ENCODE measurements at places on chromosomes 12 and 14.
A peak's percentile ranks its signal among the peaks of the same experiment; 100 is the strongest.

DNA sequence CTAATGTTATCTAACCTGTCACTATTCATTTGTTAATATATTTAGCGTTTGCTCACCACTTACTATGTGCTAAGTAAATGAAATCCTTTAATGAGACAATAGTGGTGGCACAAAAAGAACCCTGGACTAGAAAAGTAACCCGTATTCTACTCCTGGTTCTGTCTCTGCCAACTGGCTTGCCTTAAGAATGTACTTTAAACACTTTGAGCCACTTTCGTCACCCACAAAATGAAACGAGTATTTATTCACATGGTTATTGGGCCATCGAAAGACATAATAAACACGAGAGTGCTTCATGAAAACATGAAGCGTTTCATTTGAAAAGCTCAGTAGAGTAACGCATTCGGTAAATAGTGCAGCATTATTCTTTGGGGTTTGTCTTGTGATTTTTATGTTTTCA is 254.7 kb downstream of the EGLN3 start:
- no peak for DNase-seq

DNA sequence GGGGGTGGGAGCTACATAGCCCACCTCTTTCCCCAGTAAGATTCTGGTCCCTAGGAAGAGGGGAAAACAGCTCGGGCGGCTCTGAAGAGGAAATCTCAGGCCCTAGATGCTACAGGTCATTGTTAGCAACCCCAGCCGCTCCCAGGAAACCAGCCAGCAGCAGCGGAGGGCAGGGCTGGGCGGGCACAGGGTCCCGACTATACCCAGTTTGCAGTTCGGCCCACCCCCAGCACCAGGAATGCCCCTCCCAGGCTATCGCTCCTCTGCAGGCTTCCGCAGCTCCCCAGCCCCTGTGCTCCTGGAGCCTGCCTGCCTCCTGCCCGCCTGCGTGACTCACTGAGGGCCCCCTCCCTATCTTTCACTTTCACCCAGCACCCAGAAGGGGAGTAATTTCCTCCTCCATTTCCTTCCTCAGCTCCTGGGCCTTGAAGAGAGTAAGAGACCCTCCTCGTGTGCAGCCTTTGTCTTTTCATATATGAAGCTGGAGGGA is 27.2 kb upstream of the PNMA1 start:
- DNase-seq = no peak

DNA sequence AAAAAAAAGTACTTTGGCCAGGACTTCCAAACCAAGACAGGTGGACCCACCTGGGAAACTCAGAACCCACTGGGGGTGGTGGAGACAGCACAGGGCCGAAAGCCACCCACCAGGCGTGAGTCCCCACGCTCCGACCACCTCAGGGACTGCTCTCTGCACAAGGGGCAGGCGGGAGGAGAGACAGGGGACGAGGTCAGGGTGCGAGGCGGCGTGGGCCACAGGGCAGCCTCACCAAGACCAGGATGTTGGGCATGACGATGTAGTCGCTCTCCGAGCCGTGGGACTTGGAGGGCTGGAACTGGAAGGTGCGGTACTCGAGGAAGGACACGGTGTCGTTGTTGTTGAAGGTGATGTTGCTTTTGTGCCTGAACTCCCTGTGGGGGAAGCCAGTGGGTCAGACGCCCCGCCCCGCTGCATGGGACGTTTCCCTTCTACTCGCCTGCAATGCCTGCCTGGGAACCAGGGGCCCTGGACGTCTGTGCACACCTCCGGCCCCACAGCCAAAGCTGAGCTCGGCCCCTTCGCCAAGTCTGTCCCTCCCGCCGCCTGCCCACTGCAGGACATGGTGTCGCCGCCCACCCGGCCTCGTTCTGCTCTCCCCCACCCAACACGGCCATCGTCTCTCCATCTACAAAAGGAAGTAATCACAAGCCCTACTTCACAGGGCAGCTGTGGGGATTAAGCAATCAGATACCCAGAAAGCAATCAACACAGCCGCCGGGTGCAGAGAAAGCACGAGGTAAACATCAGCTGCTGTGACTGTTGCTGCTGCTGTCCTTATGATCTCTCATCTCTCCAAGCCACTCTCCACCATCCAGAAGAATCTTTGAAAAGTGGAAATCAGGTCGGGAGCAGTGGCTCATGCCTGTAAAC is 48.7 kb downstream of the SCARB1 start:
- DNase-seq = peak; percentile 27

DNA sequence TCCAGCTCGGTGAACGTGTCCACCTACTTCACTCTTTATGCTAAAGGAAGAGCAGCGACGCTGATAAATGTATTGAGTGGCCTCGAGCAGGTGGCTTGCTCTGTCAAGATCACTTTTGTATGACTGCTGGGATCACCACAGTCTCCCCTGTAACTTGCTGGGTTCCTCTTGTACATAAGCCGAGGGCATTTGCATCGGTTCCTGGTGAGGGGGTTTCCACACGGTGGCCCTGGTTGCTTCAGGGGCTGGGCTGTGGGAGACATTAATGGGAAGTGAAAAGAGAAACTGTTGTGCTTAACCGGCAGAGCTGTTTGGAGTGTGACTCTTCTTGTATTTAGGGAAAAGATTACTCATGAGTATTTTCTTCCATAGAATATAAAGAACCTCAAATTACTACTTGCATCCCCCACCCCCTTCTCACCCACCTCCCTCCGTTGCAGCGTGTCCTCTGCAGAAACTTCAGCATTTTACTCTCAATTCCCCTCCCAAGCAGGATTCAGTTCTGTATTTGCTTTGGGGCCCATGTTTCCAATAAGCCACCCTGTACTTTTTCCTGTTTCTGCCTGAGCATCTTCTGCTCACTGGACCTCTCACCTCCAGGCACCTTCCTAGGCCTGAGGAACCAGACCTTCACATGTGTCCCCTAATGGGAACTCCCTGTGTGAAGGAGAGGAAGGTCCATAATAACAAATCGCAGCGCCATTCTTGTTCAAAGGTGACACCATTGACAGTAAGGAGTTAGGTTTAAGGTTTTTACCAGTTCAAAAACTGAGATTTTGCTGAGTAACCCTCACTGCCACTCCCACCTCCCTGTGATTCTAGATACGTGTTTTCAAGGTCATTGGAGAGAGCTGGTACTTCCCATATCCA is 187.0 kb downstream of the ETV6 start:
- DNase-seq = peak; percentile 39

- DNase-seq = no peak
These were observed at the start of gene HOXC4 for GRCh38 chr12:54053751-54054741. Gene HOXC4, plus strand, starts transcription at chr12:54053835. Its CDS starts 88 bp downstream, at chr12:54053923.

- no peak for DNase-seq
These were observed 39.5 kb upstream of the USP44 start for GRCh38 chr12:95590775-95591174.

DNA sequence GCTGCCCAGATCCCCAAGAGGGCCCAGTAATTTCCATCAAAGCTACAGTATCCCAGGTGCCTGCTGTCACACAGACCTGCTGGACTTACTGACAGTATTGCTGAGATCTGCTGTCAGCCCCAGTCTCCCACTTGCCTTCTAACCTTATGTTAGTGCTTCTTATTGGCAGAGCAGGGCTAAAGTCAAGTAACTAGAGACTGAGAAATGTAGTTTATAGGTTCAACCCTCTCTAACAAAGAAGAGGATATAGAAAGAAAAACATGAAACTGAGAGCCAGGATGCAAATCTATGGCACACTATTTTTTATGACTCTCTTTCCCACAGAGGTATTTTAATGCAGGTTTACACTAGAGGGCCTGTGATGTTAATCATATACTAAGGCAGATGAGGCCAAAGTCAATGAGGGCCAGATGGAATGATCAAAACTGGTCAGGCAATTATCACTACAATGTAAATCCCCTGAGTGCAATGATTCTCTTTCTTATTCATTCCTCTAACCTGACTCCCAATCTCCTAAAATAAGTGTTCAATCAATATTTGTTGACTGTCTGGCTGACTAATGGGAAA is 781.9 kb downstream of the VRK1 start:
- no peak for DNase-seq

DNA sequence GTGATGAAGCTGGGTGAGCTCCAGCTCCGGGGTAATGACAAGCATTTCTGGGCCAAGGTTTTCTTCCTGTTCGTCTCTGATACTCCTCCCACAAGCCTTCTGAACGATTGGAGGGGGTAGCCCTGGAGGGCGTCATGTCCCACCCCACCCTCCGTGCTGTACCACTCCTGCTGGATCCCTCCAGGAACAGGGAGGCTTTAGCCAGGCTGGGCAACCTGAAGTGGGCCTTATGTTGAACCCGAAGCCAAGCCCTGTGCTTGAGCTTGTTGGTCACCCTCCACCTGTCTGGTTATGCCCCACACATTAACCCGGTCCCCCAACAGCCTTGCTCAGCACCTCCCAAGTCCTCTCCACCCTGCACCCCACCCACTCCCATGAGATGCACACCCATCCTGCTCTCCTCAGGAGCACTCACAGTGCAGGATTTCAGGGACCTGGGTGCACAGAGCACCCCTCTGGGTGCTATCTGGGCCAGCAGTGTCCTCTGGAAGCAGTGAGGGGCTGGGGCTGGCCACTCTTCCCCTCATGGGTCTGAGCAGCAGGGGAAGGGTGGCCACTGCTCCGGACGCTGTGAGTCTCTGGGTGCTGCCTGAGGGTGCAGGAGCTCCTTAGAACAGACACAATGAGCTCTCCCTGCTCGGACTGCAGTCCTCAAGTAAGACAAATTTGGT is 6.8 kb upstream of the KRT83 start:
- no peak for DNase-seq

DNA sequence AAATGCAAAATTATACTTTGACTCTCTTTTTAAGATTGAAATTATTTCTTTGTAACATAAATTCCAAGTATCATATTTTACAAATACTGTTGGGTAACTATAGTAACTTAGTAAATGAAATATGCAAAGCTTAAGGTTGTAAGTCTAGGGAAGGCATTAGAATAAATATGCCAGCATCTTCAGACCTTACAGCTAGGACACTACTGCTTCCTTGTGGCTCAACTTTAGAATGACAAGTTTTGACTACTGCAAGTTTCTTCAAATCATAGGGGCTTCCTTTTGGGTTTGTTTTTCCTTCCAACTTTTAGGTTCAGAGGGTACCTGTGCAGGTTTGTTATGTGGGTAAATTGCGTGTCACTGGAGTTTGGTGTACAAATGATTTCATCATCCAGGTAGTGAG is 17.7 kb upstream of the ANP32D start:
- DNase-seq = no peak

- no peak for DNase-seq
These were observed 58.1 kb downstream of the IFT81 start for GRCh38 chr12:110182281-110182680.

DNA sequence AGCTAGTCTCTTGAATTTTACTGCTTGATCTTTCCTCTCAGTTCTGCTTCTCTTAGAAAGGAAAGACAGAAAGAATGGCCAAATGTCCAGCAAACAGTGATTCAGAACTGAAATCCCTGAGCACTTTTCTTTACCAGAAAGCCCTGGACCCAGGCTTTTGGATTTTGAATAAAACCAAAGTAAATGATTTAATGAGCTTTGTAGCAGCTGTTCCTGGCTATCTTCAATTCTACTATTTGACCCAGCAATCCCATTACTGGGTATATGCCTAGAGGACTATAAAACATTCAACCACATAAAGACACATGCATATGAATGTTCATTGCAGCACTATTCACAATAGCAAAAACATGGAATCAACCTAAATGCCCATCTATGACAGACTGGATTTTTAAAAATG is 187.2 kb downstream of the PRKD1 start:
- DNase-seq = no peak

- no peak for DNase-seq
These were observed 80.0 kb downstream of the DICER1 start for GRCh38 chr14:95077345-95077744.

DNA sequence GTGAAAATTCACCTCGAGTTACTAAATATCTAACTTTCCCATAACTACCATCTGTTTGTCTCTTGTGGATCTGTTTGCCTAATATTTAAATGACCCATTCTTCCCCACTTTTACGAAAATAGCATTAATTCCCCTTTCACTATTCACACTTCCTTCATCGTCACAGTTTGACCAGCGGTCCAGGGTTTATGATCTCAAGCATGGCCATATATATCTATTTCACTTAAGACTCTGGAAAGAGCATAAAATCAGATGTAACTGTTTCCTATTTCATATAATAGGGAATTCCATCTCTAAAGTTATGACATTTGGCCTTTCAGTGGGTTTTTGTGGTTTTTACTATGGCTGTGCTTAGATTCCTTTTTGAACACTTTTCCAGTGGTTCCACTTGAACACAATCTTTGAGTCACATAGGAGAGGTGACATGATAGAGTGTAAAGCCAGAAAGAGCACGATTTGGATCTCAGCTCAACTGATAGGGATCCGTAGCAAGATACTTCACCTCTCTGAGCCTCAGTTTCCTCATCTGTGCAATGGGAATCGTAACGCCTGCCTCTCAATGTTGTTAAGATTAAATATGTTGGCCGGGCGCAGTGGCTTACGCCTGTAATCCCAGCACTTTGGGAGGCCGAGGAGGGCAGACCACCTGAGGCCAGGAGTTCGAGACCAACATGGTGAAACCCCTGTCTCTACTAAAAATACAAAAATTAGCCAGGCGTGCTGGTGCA is 754 bp upstream of the BCL2L14 start:
- DNase-seq = no peak

DNA sequence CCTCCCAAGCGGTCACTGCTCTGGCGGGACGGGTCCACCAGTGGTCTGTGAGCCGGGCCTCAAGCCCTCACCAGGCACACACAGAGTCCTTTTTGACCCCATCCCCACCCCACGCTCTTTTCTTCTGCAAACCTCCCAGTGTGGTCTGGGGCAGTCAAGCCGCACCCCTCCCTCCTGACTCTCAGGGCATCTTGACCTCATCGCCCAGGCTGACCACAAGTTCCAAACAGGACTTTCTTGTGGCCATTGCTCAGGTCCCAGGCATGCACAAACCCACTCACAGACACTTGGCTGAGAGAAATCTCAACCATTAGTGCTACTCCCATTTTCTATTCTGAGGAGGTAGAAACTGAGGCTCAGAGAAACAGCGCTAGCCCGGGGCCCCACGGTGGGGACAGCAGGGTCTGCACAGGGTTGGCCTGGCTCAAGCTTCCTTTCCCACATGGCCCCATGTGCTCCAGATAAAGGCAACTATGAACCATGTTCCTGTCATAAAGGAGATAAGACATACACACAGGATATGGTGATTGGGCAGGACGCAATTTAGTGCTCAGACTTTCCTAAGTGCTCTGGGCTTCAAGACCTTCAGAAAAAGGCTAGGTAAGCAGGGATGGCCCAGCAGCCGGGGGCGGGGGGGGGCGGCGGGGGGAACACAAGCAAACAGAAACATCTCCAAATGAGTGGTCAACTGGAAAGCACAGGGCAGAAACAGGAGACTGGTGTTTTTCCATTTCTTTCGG is 69.6 kb downstream of the ITPK1 start:
- no peak for DNase-seq

DNA sequence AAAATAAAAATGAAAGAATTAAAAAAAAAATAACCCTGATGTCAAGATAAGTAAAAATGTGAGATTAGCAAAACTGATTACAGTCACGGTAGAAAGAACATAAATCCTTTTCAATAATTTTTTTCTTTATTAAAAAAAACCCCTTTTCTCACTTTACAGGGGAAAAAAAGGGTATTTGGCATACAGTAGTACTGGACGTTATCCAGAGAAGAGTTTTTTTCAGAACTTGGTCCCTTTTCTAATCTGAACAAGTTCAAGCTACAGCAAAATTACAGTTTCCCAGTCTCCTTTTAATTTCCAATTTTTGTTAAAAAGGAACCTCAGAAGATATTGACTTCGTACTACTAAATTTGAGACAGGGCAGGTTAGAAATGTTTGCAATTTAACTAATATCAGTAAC is 134.7 kb upstream of the DCN start:
- no peak for DNase-seq

- no peak for DNase-seq
These were observed 39.9 kb upstream of the G2E3 start for GRCh38 chr14:30518867-30519560.

Measured in amygdala (tissue), 56 donors.